Kidney epithelial cell (primary cell): ENCODE measurements at places on chromosomes 16 and 17.

DNA sequence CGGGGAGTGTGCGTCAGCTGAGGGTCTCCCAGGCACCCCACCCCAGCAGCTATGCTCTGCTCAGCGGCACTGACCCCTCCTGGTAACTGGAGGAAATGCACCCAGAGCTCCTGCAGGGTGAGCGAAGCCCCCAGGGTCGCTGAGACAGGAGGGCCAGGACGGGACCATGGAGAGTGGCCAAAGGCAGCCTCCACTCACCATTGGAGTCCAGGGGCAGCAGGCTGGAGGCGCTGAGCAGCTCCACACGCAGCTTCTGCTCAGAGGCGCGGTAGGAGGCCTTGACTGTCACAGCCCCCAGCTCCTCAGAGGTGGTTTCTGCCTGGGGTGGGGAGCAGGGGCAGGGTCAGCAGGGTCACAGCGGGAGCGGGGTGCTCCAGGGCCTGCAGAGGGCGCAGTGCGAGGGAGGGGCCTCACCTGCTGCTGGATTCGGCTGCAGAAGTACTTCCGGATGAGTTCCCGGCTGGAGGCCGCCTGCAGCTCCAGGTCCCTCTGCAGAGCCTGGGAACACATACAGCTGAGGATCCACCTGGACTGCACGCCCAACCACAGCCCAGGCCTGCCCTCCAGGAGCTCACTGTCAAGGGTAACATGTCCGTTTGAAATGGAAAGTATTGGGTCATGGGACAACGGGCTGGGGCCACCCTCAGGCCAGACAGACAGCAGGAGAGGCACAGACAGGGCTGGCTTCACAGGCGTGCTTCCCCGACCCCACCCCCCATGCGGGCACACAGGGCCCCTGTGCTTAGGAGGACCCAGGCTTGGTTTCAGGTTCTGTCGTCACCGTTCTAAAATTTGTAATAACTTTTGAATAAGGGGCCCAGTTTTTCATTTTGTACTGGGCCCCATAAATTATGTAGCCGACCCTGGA lies 13.8 kb downstream of the UNC13D start:
- no peak for DNase-seq

DNA sequence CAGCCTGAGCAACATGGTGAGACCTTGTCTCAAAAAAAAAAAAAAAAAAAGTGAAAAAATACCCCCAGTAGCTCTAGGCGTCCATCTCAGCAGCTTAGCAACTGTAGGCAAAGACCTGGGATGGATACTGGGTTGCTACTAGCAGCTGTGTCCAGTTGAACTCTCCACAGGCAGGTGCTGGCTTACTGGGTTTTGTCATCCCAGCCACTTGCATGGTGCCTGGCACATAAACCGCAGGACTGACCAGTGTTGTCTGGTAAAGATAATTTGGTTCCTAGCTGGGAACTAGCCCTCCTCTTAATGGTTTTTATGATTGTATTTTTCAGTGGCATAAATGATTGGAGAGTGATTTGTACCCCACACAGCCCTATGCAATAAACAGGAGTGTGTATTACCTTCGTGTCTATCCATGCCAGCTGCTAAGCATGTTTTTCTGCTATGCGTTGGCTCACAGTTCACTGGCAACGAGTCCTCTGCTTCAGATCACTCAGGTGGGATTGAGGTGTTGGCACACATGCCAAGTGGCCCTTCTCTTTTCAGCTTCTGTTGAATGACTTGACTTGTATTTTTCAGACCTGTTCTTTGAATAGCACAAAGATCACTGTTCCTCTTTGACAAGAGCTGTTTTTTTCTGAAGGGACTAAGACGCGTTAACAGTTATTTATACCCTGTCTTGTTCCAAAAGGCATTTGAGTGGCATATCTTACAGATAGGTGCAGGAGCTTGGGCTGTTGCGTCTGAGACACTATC lies 352.9 kb downstream of the SNX29 start:
- DNase-seq, result no peak

GRCh38 chr16:87784812-87785211 lies 19.0 kb upstream of the KLHDC4 start:
- DNase-seq, result no peak

DNA sequence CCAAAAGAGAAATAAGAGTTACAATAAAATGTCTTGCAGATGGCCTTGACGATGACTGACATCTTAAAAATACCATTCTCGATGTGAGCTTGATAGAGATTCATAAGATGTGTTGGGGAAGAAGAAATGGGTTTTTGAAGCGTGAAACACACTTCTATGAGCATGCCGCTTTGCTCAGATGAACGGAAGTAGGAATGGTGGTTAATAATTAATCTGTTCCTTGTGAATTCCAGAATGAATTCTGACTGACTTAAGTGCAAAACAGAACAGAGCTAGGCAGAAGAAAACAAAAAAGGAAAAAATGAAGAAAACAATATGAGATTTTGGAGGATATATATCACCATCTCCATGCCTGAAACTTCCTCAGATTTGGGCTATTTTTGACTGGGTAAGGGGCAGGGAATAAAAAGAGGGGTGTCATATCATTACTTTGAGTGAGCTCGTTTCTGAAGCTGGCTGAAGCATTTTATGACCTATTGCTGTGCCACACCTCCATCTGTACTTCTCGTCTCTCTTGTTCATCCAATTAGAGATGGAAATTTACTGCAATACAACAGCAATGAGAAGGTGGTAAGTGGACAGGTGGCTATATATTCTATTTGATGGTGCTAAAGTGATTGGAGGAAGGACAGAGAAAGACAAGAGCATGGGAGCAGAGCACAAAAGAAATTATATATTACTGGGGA lies 1152.0 kb upstream of the CDH8 start:
- DNase-seq, result peak; percentile 35
